Esophagus squamous epithelium (tissue), 5 donors: ENCODE measurements at places on chromosomes 6 and 20. TPM values are rescaled to one million over a fixed set of nuclear protein-coding genes. Genes with fewer than 3 reads are reported as not detected.

DNA sequence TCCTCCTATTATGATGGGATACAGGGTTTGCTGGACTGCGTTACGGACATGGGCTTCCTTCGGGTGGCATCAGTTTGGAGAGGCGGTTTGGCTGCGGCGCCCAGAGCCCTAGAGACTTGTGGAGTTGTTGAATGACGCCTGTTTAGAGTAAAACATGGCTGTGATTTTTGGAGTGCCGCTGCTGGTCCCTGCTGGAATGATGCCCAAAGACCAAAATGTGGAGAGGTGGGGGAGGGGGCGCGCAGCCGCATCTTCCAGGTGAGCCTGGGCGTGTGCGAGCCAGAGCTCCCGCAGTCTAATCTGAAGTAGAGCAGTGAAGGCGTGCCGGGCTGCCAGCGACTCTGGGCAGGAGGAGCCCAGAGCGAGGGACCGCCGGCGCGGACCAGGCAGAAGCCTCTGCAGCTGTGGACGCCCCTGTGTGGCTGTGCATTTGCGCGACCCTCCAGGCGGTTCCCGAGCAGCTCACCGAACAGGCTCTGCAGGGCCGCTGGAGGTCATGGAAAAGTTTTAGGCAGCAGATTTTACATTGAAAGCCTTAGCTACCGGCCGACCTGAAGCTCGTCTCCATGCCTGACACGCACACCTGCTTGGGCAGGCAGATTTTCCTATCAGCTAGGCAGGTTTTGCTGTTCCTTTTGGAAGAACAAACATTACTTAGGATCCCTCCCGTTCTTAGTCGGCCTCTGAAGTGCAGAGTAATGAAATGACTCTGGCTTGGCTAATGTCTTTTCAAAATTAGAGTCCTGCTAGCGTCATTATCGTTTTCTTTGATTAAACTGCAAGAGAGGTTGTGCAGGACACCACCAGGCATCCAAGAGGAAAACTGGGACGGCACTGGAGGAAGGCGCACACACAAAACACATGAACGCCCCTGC lies 298.2 kb downstream of the PHACTR1 start:
- no peak for DNase-seq
- no peaks in the 10 kb centered on the region for H3K27me3 ChIP-seq
- no peaks in the 10 kb centered on the region for H3K36me3 ChIP-seq
- H3K4me3 ChIP-seq: peak overlapping the region; percentile 30

Gene RSPH3
- 13.2 TPM for total RNA-seq

GRCh38 chr6:111776236-111777221 lies 96.7 kb downstream of the FYN start:
- no peak for DNase-seq
- H3K4me1 ChIP-seq: peaks cover 8% of the 10 kb centered on the region
- no peaks in the 10 kb centered on the region for H3K36me3 ChIP-seq
- H3K4me3 ChIP-seq: no peak overlapping the region

GRCh38 chr6:41262401-41262800 lies 24.1 kb downstream of the TREM1 start:
- no peak for DNase-seq
- peaks cover 4% of the 10 kb centered on the region for H3K27me3 ChIP-seq
- no peak overlapping the region for H3K4me3 ChIP-seq
- no peak overlapping the region for H3K27ac ChIP-seq

- H3K4me1 ChIP-seq: no peaks in the 10 kb centered on the region
- H3K36me3 ChIP-seq: no peaks in the 10 kb centered on the region
- H3K4me3 ChIP-seq: no peak overlapping the region
- DNase-seq: no peak
- no peaks in the 10 kb centered on the region for H3K27me3 ChIP-seq
Observed at GRCh38 chr6:40409716-40410397, 177.3 kb downstream of the LRFN2 start.
